Placental epithelial cell (primary cell): ENCODE measurements at places on chromosomes 13 and 19. TPM values are rescaled to one million over a fixed set of nuclear protein-coding genes. Genes with fewer than 3 reads are reported as not detected.

The MAN2B1 gene
- 41.6 and 50.6 TPM in 2 replicates for total RNA-seq

The IZUMO2 gene
- total RNA-seq: 0.39 TPM in 1 of 2 replicates, not detected in the other

The PROZ gene
- not detected in 2 replicates for total RNA-seq

The SWSAP1 gene
- total RNA-seq: 1.8 and 2.7 TPM in 2 replicates

The CCDC61 gene
- total RNA-seq: 6.5 and 7.1 TPM in 2 replicates

The PNMA8B gene
- 0.22 and 0.39 TPM in 2 replicates for total RNA-seq

The COX7A1 gene
- 4.9 and 53.8 TPM in 2 replicates for total RNA-seq

The ADGRE1 gene
- total RNA-seq: not detected in 2 replicates

The LIM2 gene
- total RNA-seq: not detected in 2 replicates

The LILRB1 gene
- not detected in 2 replicates for total RNA-seq

The CBARP gene
- 1.6 and 3.5 TPM in 2 replicates for total RNA-seq

The CLEC17A gene
- total RNA-seq: not detected in 2 replicates

The STOML3 gene
- total RNA-seq: not detected in 2 replicates

The MAG gene
- under 0.01 TPM in 1 of 2 replicates, not detected in the other for total RNA-seq

The FCER2 gene
- total RNA-seq: not detected in 2 replicates

The COPE gene
- total RNA-seq: 191 and 379 TPM in 2 replicates

The VMAC gene
- total RNA-seq: 14.9 and 15.5 TPM in 2 replicates

The GARIN5A gene
- 1.2 and 1.6 TPM in 2 replicates for total RNA-seq

The SPIB gene
- total RNA-seq: 0.11 TPM in 1 of 2 replicates, not detected in the other

The ZNF837 gene
- 4.4 and 6.3 TPM in 2 replicates for total RNA-seq

The RASA3 gene
- 7.4 and 8.6 TPM in 2 replicates for total RNA-seq

The IFNL2 gene
- total RNA-seq: not detected in 2 replicates

The SOX1 gene
- not detected in 2 replicates for total RNA-seq

The KLK12 gene
- total RNA-seq: not detected in 2 replicates

The CDADC1 gene
- total RNA-seq: 2.0 and 2.7 TPM in 2 replicates

The C3 gene
- 0.33 TPM in 1 of 2 replicates, not detected in the other for total RNA-seq

The GPR18 gene
- not detected in 2 replicates for total RNA-seq

The SRRM5 gene
- total RNA-seq: under 0.01 and 0.22 TPM in 2 replicates

The ZNF541 gene
- total RNA-seq: 2.7 and 7.5 TPM in 2 replicates

The LRRC4B gene
- not detected in 2 replicates for total RNA-seq

The SIGLECL1 gene
- not detected in 2 replicates for total RNA-seq

The PLEKHA4 gene
- 1.2 and 3.9 TPM in 2 replicates for total RNA-seq

The FXYD7 gene
- not detected in 2 replicates for total RNA-seq
